Esophagus squamous epithelium (tissue), 5 donors: ENCODE measurements at places on chromosomes 13 and 19.

DNA sequence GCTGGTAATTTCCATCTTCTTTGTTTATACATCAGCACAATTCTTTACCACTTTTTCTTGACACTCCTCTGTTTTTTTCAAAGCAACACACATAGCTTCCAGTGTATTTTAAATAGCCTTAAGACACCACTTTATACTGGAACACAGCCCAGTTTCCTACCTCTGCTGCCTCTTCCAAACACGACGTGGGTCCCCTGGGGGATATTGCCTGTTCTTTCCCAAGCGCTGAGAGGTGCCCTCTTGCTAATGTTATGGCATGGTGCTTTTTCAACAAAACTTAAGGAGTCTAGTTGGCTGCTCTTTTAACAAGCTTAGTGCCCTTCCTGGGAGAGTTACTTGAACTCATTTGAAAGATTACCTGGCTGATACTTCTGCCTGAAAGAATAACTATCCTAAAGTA is 112.7 kb downstream of the OLFM4 start:
- H3K27me3 ChIP-seq: no peaks in the 10 kb centered on the region
- H3K4me1 ChIP-seq: no peaks in the 10 kb centered on the region
- no peaks in the 10 kb centered on the region for H3K36me3 ChIP-seq
- no peak overlapping the region for H3K4me3 ChIP-seq

- no peak for DNase-seq
- no peak overlapping the region for H3K27ac ChIP-seq
- H3K27me3 ChIP-seq: no peaks in the 10 kb centered on the region
- no peak overlapping the region for H3K4me3 ChIP-seq
- no peaks in the 10 kb centered on the region for H3K4me1 ChIP-seq
These were observed 68.4 kb downstream of the DIAPH3 start for GRCh38 chr13:60095300-60095699.

DNA sequence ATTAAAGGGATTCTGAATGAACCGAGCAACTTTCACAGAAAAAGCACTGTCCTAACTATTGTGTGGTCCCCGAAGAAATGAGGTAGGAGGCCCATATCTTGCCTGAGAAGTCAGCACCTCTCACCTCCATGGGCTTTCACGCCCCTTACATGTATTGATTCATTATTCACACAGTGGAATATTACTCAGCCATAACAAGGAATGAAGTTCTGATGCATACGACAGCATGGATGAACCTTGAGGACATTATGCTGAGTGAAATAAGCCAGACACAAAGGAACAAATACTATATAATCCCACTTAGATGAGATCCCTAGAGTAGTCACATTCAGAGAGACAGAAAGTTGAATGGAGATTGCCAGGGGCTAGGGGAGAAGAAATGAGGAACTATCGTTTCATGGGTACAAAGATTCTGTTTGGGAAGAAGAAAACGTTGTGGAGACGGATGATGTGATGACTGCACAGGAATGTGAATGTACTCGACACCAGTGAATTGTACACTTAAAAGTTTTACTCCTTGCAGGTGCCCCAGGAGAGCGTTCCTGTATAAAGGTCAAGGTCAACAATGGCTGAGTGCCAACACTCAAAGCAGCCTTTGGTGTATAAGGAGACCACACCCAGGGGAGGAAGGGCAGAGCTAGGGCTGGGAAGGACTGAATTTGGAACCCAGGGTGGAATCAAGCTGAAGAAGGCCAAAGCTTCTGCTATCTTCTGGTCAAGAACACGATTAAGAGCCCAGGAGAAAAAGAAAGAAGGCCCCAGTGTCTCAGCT is 22.5 kb downstream of the ZIC5 start:
- H3K27ac ChIP-seq: no peak overlapping the region
- no peak for DNase-seq
- no peaks in the 10 kb centered on the region for H3K36me3 ChIP-seq

DNA sequence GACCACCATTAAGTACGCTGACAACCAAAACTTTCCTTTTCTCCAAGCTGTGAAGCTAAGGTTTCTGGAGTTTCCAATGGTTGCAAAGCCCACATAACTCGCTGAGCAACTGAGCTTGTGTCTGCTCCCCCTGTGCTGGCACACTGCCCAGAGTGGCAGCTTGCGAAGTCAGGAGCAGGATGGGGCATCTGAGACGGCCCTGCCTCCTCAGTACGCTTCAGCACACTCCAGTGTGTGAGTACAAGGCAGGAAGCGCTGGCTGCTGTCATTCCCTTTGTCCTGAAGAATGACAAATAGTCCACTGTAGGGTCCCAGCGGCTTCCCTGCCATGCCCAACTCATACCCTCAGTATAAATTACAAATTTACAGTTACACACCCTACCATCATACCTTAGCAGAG is 51.5 kb downstream of the SKA3 start:
- no peak overlapping the region for H3K4me3 ChIP-seq
- H3K4me1 ChIP-seq: no peaks in the 10 kb centered on the region
- no peaks in the 10 kb centered on the region for H3K27me3 ChIP-seq
- DNase-seq: no peak
- H3K36me3 ChIP-seq: no peaks in the 10 kb centered on the region

- H3K27ac ChIP-seq: no peak overlapping the region
- H3K4me3 ChIP-seq: no peak overlapping the region
- no peaks in the 10 kb centered on the region for H3K27me3 ChIP-seq
- H3K4me1 ChIP-seq: no peaks in the 10 kb centered on the region
- DNase-seq: no peak
These were observed 62.4 kb upstream of the RNF113B start for GRCh38 chr13:98239162-98240076.

DNA sequence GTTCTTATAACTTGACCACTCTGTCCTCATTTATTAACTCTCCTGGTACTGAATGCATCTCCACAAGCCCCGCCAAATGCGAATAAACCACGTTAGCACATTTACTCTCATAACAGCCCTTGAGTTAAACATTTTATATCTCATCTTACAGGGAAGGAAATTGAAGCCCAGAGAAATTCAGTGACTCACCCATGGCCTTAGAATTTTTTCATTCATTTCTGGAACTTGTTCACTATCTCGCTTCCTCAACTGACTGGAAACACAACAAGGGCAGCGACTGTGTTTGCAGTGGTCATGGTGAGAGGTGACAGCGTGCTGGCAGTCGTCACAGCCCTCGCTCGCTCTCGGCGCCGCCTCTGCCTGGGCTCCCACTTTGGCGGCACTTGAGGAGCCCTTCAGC is 39.5 kb downstream of the SERP2 start:
- DNase-seq: no peak
- no peaks in the 10 kb centered on the region for H3K4me1 ChIP-seq
- no peak overlapping the region for H3K27ac ChIP-seq
- H3K27me3 ChIP-seq: no peaks in the 10 kb centered on the region
- no peaks in the 10 kb centered on the region for H3K36me3 ChIP-seq

- no peak for DNase-seq
- H3K27ac ChIP-seq: no peak overlapping the region
- no peaks in the 10 kb centered on the region for H3K4me1 ChIP-seq
- H3K27me3 ChIP-seq: no peaks in the 10 kb centered on the region
- no peak overlapping the region for H3K4me3 ChIP-seq
These were observed 661.5 kb downstream of the LIG4 start for GRCh38 chr13:107553838-107554237.

GRCh38 chr13:75724752-75725517 is 88.8 kb downstream of the LMO7 start:
- no peak overlapping the region for H3K27ac ChIP-seq
- no peaks in the 10 kb centered on the region for H3K27me3 ChIP-seq
- DNase-seq: no peak
- H3K36me3 ChIP-seq: no peaks in the 10 kb centered on the region
- peaks cover 25% of the 10 kb centered on the region for H3K4me1 ChIP-seq
- no peak overlapping the region for H3K4me3 ChIP-seq

- H3K27me3 ChIP-seq: no peaks in the 10 kb centered on the region
- H3K4me1 ChIP-seq: no peaks in the 10 kb centered on the region
- no peak overlapping the region for H3K27ac ChIP-seq
- H3K36me3 ChIP-seq: no peaks in the 10 kb centered on the region
- H3K4me3 ChIP-seq: no peak overlapping the region
These were observed 143.3 kb upstream of the IPO5 start for GRCh38 chr13:97810152-97810551.

DNA sequence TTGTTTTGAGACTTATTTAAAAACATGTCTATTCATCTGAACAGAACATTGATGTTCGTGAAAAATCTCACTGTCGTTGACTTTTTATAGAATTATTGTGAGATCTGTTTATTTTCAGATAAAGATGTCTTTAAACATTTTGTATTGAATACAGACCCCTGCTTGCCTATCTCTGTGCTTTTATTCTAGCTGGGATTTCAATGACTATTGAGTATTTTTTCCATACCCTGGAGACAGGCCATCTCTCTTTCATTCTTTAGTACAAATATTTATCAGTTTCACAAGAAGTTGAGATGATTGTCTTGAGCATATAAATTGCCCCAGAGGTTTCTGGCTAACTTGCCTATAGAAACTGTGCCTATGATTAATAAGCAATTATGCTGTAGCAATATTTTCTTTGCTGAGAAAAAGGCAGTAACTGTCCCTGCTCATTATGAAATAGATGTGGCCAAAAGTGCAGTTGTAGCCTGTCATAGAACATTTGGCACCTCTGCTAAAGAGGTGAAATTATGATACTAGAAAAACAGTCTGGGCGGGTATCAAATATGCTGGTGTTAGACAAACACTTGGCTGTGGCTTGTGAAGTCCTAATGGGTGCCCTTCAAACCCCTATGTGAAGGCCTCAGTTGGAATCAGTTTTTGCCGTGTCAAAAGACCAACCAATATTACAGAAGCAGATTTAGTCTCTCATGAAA is 360.6 kb downstream of the HS6ST3 start:
- H3K36me3 ChIP-seq: no peaks in the 10 kb centered on the region
- H3K27me3 ChIP-seq: no peaks in the 10 kb centered on the region
- H3K4me1 ChIP-seq: no peaks in the 10 kb centered on the region
- DNase-seq: no peak

DNA sequence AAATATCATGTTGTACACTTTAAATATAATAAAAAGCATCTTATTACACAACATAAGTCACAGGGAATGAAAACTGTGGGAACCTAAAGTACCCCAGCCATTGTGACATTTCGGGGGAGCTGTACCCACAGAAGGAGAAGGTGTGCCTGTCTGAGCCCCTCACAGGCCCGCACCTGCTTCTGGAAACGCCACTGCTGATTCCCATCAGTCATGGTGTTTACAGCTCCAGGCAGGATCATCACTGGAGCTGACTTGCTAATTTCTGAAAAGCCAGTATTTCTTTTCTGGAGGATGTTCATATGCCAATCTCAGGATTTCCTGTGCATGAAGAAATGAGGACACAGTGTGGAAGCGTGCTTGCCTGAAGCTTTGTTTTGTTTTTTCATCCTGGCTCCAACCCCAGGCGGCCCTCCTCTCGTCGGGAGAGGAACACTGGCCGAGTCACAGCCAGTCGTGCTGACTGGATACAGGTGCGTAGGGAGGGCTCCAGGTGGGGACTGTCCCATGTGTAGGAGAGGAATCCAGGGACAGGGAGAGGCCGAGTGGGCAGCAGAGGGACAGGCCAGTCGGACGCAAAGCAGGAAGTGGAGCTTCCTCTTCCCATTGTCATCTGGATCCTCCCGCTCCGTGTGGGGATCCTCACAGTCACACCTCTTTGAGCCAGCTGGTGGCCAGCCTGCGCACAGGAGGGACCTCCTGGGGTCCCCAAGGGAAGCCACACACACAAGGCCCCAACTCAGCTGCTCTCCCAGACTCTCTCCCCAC is 4.2 kb upstream of the ATP12A start:
- peaks cover 5% of the 10 kb centered on the region for H3K27me3 ChIP-seq
- H3K4me1 ChIP-seq: peaks cover 9% of the 10 kb centered on the region
- H3K27ac ChIP-seq: no peak overlapping the region
- H3K4me3 ChIP-seq: no peak overlapping the region
- no peaks in the 10 kb centered on the region for H3K36me3 ChIP-seq

DNA sequence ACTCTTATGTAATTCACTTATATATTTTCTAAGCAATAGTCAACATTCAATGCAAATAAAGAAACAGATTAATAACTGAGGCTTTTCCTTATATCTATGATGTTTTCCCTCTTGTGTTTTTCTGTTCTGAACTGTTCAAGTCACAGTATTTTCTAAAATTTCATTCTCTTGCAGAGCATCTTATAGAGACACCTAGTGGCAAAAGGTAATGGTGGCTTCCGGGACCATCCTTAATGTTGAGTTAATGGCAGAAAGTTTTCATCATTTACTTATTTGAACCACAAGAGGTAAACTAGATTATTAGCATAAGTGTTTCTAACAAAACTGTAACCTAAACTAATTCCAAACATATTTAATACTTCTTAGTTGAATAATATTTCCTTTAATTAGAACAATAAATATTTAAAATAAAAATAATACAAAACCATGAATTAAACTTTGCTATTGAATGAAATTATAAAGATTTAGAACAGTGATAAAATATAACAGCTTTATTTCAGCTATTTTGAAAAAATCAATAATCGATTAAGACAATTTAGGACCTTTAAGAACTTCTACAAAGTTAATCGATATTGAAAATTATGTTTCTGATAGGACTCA is 1.7 kb upstream of the SLITRK5 start:
- H3K4me3 ChIP-seq: no peak overlapping the region
- H3K27me3 ChIP-seq: peaks cover 16% of the 10 kb centered on the region
- no peak overlapping the region for H3K27ac ChIP-seq
- H3K4me1 ChIP-seq: peaks cover 41% of the 10 kb centered on the region

- H3K4me3 ChIP-seq: no peak overlapping the region
- H3K27ac ChIP-seq: no peak overlapping the region
- no peaks in the 10 kb centered on the region for H3K27me3 ChIP-seq
- no peaks in the 10 kb centered on the region for H3K36me3 ChIP-seq
- DNase-seq: no peak
These were observed 3.7 kb upstream of the CLPTM1 start for GRCh38 chr19:44951179-44952159.

DNA sequence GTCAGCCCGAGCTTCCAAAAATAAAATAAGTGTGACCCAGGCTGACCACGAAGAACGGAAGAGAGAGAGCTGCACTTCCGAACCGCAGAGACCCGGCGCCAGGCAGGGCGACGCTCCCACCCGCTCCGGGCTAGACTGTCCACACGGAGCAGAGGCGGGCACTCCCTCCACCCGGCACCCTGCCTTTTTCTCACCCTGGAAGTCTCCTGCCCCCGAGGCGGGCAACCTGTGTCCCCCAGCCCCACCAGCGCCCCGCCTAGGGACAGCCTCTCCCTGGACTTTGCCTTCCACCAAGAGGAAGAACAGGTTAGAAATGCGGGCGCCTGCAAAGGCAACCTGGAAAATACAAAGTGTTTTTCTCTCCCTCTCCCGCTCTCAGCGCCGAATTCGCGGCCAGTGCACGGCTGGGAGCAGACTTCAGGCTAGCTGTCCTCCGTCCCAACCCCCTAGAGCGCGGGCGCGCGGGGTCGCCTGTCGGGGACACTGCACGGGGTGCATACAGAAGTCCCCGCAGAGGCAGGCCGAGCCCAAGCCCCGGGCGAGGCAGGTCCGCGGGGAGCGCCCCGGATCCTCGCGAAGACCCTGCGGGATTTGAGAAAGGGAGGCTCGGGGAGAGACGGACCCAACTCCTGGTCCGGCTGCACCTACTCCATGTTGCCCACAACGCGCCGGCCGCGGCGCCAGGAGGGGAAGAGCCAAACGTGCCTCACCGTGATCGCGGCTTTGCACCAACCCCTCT is 845 bp downstream of the SPRY2 start:
- H3K27ac ChIP-seq: peak overlapping the region; percentile 92
- H3K36me3 ChIP-seq: peaks cover 6% of the 10 kb centered on the region
- H3K4me3 ChIP-seq: peak overlapping the region; percentile 70
- no peak for DNase-seq
